ENCODE measurements at places on chromosomes 11 and 22. TPM values are rescaled to one million over a fixed set of nuclear protein-coding genes. Genes with fewer than 3 reads are reported as not detected.

DNA sequence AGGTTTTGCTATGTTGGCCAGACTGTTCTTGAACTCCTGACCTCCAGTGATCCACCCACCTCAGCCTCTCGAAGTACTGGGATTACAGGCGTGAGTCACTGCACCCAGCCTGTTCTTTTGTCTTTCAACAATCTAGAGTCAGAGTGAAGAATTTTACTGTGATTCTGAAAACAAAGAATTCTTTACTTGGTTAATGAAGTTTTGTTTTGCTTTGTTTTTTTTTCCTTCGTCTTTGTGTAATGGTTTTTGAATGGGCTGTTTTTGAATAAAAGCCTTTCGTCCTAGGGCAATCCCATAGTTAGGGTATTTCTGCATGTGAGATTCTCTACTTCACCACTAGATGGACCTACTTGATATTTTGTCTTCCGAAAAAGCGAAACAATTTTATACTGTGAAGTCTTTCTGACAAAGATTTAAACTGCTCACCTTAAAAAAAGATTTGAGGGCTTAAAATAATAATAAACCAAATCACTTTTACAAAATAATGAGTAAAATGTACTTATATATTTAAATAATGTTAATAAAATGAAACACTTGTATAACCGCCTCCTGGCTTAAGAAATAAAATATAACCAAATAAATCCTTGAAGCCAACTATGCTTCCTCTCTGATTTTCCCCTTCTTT lies 43.4 kb upstream of the SC5D start:
- DNase-seq, result no peak

DNA sequence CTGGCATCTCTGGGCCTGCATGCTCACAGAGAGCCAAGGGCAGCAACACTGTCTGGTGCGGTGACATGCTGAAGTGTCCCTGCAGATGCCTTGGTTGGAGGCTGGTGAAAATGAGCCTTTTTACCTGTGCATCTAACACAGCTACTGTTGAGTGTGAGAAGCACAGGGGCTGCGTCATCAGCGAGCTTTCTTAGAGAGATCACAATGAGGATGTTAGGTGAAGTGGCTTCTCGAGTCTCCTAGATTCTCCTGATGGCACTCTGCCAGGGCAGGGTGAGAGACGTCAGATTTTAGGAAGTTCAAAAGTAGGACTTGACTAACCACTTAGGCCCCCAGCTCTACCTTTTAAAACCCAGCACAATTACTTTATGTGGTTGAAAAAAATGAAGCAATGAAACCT lies 3.6 kb upstream of the SLC15A3 start:
- no peak for DNase-seq

- DNase-seq, result no peak
These were observed 57.8 kb downstream of the MED15 start for GRCh38 chr22:20565079-20565734.

GRCh38 chr11:34585735-34586487 lies 35.0 kb upstream of the EHF start:
- no peak for DNase-seq

GRCh38 chr11:116656011-116656410 lies 116.8 kb downstream of the BUD13 start:
- no peak for DNase-seq

DNA sequence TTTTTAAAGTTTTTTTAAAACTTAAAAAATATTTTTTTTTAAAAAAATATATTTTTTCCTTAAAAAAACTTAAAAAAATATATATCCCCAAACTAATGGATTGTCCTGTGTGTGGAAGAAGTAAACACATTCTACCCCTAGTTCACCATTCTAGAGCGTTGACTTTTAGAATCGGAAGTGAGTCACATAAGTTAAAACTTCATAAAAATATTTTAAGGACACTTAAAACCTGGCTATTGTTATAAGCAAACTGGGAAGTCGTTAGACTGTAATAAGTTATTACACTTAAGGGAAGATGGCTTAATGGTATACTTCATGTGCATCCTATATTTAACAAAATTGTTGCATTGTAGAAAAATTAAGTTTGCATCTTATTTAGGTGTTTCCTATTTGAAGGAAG lies 21.1 kb downstream of the FAM118B start:
- no peak for DNase-seq

DNA sequence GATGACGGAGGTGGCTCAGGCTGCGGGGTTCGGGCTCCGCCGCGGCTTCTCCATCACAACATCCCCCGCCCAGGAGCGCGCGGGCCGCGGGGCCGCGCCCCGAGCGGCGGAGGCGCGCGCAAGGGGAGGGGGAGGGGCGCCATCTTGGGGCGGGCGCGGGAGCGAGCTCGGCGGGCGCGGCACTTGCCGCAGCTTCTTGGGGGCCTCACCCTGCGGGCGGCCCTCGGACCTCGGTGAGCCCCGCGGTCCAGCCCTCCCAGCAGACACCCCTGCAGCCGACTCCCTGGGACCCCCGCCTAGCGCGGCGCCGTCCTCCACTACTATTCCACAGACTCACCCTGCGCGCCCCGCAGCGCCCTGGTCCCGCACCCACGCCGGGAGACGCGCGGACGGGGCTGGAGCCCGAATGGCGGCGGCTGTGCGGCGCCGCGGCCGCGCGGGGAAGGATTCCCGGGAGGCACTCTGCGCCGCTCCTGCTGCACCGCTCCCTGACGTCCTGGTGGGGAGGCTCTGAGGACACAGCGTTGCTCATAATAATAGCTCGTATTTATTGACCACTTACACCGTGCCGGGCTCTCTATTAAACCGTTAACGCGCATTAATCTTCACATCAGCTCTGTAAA lies at the start of gene APBB1:
TSS of gene APBB1 (minus strand) at position 86 of the 623 bp plus-strand sequence. CDS start 7,747 bp downstream, outside the sequence.
- no peak for DNase-seq

DNA sequence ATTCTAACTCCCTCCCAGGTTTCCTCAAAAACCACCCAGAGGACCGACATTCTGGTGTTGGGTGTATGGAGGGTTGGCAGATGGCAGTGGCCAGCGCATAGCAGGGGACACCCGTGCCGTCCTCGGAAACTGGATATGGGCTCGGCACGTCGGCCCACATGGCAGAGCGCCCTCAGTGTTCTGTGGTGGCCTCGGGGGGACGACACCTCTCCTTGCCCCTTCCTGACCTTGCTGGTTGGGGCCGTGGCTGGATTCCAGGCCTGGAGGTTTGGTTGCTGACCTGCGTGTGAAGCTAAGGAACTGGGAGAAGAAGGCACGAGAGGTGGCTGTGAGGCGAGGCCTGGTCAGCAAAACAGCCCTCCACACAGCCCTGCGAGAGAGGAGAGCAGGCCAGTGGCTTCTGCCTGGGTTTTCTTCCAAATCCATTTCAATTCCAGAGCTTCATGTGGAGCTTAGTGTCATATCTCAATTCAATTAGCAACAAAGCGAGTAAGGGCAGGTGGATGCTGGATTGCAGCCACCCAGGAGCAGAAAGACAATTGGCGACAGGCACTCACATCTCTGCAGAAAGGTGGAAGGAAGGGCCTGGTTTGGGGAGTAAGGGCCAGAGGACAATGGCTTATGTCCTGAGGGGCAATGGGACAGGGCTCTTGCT lies 478.4 kb downstream of the BRD1 start:
- no peak for DNase-seq

- DNase-seq, result no peak
These were observed 6.4 kb upstream of the CCDC88B start for GRCh38 chr11:64333556-64333955.

DNA sequence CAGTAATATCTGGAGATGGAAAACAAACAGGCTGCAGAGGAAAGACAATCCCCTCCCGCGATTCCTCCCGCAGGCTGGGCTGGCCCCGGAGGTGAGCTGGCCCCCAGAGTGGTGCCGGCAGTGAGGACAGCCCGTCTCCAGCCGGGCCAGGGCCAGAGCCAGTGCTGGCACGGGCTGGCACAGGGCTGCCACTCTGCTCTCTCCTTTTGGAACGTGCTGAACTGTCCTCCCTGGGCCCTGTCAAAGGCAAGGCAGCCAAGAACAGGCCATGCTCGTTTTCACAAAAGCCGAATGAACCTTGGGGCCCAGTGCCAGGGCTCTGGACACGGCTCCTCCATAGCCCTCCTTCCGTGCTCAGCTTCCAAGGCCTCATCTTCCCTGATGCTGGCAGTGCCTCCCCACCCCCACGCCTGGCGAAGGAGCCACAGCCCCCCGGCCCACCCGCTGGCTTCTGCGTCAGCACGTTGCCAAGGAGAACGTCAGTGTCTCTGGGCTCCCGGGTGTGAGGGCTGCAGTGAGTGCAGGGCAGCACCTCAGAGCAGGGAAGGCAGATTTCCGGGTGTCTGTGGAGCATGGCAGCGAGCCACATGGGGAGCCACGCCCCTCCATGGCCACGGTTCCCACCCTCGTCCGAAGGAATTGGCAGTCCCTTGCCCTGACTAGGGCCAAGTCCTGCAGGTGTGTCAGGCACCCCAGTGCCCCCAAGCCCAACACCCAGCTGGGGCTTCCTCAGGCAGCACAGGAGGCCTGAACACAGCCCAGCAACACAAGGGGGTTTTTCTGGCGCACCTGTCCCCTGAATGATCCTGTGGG lies 28.6 kb downstream of the GNAZ start:
- DNase-seq, result no peak

DNA sequence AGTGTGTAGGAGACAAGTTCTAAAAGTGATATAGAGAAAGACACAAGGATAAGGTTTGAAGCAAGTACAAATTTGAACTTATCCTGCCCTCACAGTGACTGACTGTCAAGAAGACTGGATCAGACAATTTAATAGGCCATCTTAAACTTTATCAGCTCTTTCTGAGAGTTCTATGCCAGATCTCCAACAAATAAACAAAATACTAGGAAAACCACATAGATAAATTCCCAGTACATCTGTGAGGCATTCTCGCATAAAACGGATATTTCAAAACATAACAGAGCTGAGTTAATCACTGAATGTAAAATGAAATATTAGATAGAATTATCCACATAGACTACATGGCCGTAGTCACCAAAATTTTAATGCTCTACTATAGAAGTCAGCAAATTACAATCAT lies 120.9 kb upstream of the LUZP2 start:
- DNase-seq, result no peak

DNA sequence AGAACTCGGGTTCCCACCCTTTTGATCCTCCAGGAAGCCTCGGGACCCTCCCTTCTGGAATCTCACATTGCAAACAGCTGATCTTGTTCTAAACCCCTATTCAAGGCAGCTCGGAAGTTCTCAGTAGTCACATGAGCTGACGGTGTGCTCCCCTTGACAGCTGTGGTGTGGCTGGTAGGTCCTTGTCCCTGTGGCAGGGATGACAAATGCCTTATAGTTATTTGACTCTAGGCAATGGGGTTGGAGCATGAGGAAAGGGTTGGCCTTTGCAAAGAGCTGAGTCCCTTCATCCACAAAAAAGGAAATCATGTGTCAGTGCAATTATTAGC lies 23.6 kb downstream of the EIF4G2 start:
- no peak for DNase-seq

TRIM49 gene
- total RNA-seq, result not detected

TRPM5 gene
- not detected for total RNA-seq

CD248 gene
- total RNA-seq, result 68.7 TPM

RAB38 gene
- total RNA-seq, result not detected

SMC1B gene
- total RNA-seq, result not detected

OR51B5 gene
- not detected for total RNA-seq

POTEH gene
- total RNA-seq, result not detected

SLC22A6 gene
- total RNA-seq, result not detected

Data from osteocyte (in vitro differentiated cells).